Stimulated activated CD4-positive, alpha-beta T cell treated with anti-CD3 and anti-CD28 coated beads, TNF-alpha, amount 100 ng/mL, for 48 hours (primary cell): ENCODE measurements at places on chromosomes 1 and 21.

DNA sequence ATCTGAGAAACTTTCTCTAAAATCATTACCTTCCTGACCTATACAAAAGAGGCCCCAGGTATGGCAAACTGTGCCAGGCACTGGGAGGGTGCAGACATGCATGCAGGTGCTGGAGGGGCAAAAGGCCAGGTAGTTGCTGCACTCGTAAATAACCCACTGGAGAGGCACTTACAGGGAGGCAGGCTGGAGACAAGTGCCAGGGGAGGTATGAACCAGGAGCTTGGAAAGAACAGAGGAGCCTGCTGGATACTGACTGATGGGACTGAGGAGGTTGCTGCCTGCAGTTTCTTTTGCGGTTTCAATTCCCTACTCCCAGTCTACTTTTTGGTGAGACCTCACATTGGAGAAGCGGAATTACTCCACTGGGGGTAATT is 113.9 kb downstream of the DSCAM start:
- no peak for DNase-seq

DNA sequence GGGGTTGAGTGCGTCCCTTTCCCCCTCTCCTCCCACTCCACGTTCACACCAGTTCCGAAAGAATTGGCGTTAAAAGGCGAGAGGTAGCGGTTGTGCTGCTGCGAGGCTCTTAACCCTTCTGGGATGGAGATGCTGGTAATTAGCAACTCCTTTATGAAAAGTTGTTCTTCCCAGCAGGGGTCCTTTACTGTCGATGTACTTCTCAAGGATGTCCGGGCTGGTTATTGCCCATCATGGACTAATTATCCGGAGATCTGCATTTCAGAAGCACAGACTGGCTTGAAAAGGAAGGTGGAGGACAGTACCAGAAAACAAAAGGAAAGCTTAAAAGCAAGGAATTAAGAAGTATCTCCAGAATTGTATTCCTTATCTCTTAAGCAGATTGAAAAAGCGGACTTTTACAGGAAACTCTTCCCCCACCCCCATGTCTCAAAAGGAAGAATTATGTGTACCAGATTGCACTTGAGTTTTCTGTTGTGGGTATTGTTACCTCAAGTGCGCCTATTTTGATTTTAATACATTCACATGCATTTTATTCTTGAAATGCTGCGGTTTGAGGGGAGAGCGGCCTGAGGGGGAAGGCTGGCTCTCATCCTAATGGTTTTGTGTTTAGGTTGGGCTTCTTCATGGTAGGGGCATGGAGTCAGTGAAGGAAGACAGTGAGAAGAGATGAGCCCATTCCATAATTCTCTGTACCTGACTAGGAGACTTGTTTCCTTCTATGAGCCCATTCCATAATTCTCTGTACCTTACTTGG is 1.5 kb downstream of the AK4 start:
- DNase-seq: no peak

GRCh38 chr1:166944186-166944967 is 31.0 kb downstream of the ILDR2 start:
- no peak for DNase-seq

DNA sequence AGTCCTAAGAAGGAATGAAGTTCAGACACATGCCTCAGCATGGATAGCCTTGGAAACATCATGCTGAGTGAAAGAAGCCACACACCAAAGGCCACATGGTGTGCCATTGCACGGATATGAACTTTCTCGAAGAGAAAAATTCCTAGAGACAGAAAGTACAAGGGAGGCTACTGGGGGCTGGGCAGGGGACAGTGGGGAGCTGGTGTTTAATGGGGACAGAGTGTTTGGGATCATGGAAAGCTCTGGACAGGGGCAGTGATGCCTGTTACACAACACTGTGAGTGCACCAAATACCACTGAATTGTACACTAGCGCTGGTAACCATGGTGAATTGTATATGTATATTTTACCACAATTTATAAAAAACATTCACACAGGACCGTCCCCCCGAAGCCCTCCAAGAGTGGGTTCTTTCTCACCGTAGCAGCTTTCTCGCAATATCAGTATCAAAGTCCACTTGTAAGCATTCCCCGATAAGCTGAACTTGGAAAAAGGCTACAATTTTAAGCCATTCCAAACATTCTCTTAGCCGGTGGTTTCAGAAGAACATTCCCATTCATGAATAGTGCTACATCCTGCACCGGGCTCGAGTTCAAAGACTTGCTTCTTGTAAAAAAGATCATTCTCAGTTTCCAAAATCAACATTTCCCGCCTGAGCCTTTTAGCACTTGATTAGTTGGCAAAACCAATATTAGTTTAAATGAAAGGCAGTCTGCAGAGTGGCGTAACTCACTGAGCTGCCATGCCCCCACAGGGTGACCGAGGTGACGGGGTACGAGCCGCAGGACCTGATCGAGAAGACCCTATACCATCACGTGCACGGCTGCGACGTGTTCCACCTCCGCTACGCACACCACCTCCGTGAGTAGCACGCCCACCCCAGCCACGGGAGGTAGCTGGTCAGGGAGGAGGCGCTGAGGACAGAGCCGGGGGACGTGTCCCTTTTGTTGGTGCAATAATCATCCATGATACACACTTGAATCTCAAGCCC is 31.7 kb downstream of the SIM2 start:
- no peak for DNase-seq

DNA sequence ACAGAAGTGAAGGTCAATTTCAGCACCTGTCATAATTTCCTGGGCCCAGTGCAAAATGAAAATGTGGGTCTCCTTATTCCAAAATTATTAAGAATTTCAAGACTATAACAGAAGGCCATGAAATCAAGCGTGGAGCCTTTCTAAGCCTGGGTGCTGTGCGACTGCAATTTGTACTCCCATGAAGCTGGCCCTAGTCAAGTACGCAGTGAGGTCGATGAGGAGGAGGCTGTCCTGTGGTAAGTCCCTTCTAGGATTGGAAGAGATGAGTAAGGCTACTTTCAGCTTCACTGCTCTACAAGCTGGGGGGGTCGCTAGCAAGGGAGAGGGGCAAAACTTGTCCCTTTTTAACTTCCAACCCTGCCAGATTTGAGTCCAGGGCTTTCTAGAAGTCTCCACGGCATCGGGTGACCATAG is 410 bp upstream of the NUDC start:
- no peak for DNase-seq

DNA sequence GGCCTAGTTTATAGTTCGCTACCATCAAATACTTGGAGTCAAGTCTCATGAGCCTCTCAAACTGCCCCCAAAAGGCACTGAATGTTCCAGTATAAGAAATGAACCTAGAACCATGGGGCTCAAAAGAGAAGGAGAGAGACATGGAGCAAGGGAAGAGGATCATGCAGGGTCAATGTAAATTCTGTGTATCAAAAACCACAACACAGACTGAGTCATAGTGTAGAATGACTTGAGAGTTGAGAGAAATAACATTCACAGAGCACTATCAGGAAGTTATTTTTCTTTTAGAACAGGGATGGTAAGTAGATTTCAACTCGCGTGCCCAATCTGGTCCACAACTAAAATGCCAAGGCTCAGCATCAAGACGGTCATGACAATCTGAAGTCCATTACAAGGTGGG is 59.8 kb downstream of the GNG12 start:
- DNase-seq: no peak

- no peak for DNase-seq
Measured at GRCh38 chr1:151837197-151837596, 2.4 kb downstream of the C2CD4D start.

- DNase-seq: no peak
Measured at GRCh38 chr1:56712150-56712549, 67.0 kb downstream of the PRKAA2 start.

- no peak for DNase-seq
Measured at GRCh38 chr21:14520535-14520934, 25.6 kb downstream of the SAMSN1 start.

- no peak for DNase-seq
Measured at GRCh38 chr21:46009951-46010705, 28.6 kb downstream of the COL6A1 start.

GRCh38 chr1:172670316-172670715 is 11.4 kb downstream of the FASLG start:
- DNase-seq: no peak

- no peak for DNase-seq
Measured at GRCh38 chr1:28127617-28128257, 39.3 kb upstream of the EYA3 start.

DNA sequence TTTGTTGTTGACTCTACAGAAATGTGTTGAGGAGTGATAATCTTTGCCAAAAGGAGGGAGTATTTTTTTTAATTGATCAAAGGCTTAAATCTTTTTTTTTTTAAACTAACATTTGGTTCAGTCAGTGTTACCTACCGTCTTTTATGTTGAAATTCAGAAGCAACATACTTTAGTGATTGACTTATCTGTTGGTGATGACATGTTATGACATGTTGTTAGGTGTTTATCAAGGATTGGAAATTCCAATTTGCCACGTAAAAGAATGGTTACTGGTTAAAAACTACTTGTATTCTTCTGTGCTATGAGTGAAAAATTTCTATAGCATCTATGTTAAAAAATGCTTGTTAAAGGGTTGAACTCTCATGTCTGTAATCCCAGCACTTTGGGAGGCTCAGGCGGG is 61.2 kb downstream of the DNM3 start:
- DNase-seq: no peak

DNA sequence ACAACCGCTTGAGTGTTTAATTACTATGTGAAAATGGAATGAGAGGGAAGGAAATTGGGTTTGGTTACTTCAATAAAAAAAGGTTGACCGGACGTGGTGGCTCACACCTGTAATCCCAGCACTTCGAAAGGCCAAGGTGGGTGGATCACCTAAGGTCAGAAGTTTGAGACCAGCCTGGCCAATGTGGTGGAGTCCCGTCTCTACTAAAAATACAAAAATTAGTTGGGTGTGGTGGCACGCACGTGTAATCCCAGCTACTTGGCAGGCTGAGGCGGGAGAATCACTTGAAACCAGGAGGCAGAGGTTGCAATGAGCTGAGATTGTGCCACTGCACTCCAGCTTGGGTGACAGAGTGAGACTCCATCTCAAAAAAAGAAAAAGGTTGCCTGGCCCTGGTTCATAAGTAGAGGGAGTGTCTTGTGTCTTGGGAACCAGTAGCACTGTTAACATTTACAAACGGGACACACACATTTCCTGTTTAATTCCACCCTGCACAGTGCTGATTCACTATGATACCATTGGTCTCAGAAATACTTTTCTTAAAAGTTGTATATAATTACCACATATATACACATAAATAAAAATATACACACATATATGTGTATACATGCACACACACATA is 27.6 kb upstream of the CLDN14 start:
- no peak for DNase-seq
